ENCODE measurements at places on chromosomes 3 and 15.

DNA sequence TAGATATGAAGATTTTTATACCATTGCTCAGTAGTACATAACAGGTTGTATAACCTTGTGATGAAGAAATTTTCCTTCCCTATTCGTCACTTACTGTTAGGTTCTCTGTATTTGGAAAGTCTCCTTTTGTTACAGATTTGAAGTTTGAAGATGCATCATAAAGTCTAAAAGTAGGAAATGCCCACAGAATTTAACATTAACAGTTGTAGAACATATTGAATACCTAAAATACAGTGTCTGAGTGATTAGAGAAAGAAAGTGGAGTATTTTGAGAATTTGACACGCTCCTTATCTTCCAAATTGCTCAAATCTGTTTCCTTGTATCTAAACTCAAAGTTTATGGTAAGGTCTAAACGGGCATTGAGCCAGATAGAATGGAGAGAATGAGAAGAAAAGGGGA, 111.3 kb downstream of the MBNL1 start:
- no peak for DNase-seq

DNA sequence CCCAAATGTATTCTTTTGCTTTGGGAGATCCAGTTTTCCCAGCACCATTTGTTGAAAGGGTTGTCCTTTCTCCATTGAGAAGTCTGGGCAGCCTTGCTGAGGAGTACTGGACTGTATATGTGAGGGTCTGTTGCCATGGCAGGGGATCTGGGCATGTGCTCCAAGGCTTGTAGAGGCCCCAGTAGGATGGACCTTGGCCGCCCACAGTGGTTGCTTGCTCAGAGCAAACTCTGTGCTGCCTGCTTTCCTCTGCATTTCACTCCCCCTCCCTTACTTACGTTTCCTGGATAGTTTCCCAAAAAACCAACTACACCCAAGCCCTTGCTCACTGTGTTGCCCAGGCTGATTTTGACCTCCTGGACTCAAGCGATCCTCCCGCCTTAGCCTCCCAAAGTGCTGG, 97.2 kb upstream of the PRR23E start:
- DNase-seq = no peak

DNA sequence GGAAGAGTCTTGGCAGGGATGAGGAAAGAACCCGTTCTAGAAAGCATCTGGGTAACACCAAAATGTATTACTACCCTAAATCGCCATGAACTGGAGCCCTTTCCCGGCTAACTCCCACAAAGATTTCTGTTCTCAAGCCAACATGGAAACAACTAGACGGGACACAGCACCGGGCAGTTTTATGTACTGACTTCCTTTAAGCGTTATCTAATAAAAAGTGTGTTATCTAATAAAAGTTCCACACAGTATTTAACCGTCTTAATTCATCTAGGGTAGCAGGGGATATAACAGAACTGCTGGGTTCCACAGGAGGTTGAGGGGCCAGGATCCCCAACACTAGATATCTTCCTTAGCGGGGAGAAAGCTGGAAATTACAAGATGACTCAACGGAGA, 347 bp upstream of the C3orf62 start:
- DNase-seq = no peak

- no peak for DNase-seq
Measured at GRCh38 chr3:184912163-184912562, 100.2 kb downstream of the VPS8 start.

DNA sequence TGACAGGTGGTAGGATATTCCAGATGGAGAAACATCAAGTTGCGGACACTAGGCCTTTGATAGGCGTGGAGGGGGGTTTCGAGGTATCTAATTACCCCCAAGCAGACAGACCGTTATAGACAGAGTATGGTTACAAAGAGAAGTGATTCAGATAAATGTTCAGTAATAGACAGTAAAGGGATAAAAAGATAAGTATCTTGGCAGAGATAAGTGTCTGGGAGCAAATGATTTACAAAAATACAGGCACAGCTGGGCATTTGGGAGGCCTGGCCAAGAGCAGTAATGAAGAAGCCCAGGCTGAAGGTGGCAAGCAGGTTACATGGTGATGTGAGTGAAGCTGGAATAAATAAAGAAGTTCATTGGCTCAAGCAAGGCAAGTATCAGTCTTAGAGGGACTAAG, 659 bp upstream of the MYH15 start:
- DNase-seq = no peak

DNA sequence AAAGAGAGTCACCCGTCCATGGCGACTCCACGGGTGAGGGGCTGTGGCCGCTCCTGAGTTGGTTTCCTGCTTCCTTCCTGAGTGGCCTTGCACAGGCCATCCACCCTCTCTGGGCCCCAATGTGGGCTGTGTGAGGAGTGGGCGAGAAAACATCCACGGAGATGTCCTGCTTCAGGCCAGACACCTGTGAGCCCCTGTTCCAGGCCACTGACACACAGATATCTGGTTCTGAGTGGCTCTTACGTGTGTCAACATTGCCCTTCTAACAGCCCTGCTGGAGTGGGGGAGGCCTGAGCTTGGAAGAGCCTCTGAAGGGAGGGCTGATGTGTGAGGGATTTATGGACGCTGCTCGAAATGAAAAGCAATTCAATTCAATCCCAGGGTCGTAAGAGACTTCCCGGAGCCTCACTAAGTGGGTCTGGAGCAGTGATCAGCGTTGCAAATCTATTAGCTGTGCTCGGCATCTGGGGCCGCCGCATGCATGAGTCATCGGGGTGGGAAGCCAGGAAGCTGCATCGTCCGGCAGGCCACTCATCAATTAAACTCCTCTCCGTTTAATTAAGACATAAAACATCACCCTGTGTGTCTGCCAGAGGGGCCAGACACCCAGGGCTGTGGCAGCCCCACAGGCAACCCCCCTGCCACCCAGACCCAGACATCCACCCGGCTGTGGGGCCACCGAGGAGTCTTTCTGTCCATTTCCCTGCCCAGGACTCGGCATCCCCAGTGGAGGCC, 20.0 kb upstream of the PRR23E start:
- DNase-seq = no peak

DNA sequence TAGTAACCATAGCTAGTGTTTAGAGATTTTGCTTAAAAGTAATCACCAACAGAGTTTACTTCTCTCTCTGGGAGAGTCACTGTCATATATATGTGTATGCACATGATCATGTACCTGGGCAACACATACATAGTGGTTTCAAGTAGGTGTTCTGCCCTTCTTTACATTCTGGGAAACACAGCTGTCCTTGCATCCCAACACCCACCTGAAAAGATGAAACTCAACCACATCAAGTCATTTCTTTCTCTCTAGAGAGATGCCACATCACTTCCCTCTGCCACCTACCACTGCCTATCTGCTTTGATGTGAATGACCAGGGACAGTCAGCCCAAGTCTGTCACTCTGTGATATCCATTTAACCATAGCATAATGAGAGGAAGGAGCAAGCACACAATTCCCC, 155.8 kb upstream of the GADL1 start:
- no peak for DNase-seq

DNA sequence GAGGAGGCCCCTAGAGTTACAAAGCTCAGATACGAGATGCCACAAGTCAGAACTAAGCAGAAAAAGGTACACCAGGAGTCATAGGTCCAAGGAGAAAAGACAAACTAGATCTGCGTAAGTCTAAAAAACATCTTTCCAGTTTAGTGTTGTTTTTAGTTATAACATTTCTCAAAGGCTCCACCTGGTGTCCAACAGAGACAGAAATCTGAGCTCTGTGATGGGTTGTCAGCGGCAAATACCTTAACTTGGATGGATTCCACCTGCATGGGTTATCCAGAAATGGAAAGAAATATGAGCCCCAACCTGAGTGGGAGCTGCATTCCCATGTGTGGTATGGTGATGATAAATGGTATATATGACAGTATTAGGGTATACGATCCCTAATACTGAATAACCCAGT, 238.6 kb upstream of the CHRM5 start:
- DNase-seq = no peak

DNA sequence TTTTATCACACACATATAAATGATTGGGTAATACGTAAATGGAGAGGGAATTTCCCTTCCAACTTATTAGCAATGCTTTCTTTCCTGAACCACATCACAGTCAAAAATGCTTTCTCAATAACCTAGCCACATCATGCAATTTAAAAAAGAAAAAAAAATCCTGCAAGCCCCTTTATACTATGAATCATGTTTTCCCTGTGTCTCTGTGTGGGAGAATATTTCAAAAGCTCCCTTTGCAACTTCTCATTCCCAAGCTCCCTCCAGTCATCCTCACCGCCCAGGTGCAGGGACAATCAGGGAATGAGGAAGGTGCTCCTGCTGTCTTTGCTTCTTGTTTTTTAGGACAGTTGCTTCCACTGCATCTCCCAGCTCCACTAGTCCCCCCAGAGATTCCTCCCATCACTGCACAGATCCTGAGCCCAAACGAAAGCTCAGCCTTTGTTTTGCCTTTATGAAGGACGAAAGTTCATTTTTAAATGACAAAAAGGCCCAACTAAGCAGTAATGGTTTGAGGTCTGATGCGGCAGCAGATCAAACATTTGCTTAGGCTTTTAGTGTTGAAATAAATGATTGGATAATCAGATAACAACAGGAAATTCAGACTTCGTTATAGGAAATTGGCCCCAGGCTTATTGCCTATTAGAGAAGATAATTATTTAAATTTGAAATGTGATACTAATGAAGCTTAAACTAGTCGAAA, 47.8 kb upstream of the ADGRG7 start:
- DNase-seq = no peak

DNA sequence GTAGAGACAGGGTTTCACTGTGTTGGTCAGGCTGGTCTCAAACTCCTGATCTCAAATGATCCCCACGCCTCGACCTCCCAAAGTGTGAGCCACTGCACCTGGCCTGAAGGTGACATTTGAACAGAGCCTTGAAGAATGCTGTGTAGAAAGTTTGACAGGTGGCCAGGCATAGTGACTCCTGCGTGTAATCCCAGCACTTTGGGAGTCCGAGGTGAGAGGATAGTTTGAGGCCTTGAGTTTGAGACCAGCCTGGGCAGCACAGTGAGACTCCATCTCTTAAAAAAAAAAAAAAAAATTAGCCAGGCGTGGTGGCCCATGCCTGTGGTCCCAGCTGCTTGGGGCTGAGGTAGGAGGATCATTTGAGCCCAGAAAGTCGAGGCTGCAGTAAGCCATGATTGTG, 1.5 kb downstream of the IQGAP1 start:
- no peak for DNase-seq

- DNase-seq = no peak
Measured at GRCh38 chr15:84992157-84992944, 10.7 kb downstream of the PDE8A start.

DNA sequence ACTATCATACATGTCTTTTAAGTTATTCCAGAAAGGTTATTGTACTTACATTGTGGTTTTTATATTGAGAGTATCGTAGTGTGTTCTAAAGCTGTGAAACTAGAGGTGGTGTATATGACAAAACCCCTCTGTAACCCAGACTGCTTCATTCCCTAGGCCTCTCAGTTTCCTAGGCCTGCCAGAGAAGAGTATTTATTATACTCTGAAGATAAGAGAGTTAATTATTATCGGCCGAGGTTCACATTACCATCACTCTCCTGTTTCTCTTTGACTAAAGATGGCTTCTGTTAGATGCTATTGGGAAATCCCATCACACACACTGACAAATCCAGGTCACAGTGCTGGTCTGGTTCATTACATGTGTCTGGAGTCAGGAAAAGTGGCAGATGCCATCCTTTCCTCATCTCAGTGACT, 20.5 kb downstream of the EXOSC7 start:
- DNase-seq = no peak

DNA sequence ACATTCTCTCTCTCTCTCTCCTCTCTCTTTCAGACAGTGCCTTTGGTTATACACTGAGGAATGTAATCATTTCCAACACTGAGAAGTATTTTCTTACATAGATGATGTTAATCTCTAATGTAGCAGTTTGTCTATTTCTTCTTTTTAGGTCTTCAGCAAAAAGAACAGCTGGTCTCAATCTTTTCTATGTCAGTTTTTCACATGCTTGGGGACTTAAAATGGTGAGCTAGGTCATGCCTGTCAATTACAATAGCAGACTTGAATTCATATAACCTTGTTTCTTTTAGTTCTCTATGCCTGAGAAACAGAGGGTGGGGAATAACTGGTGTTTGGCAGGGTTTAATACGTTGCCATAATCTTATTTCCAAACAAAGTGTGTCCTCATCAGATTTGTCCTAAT, 786.2 kb downstream of the SQOR start:
- no peak for DNase-seq

- no peak for DNase-seq
Measured at GRCh38 chr3:71831599-71831998, 46.7 kb upstream of the PROK2 start.

GRCh38 chr3:16148783-16149182, 25.7 kb upstream of the GALNT15 start:
- DNase-seq = peak; percentile 65

GRCh38 chr15:41503669-41504010, 10.0 kb downstream of the ITPKA start:
- DNase-seq = no peak

GRCh38 chr3:74613060-74613459, 1.4 kb downstream of the CNTN3 start:
- DNase-seq = no peak

- no peak for DNase-seq
Measured at GRCh38 chr15:61640756-61641155, 411.7 kb upstream of the RORA start.

GRCh38 chr3:217099-217813, 20.7 kb downstream of the CHL1 start:
- no peak for DNase-seq

- DNase-seq = no peak
Measured at GRCh38 chr3:127077505-127078064, 94.7 kb downstream of the PLXNA1 start.

DNA sequence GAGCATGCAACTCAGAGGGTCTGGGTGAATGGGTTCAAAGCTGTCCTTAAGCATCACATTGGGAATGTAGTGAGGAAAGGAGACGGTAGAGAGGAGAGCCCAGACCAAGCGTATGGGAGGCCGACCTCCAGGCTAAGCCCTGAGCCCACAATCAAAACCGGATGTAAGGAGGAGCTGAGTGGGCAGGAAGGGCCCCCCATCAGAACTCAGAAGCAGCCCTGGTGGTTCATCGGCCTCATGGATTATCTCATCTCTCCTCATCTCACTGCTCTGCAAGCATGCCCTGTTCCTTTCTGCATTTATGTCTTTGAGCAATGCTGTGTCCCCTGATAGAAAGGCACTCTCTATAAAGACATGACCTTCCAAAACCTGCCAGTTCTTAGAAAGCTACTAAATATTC, 6.2 kb downstream of the HDC start:
- no peak for DNase-seq

- no peak for DNase-seq
Measured at GRCh38 chr3:126955004-126955790, 27.7 kb upstream of the PLXNA1 start.

DNA sequence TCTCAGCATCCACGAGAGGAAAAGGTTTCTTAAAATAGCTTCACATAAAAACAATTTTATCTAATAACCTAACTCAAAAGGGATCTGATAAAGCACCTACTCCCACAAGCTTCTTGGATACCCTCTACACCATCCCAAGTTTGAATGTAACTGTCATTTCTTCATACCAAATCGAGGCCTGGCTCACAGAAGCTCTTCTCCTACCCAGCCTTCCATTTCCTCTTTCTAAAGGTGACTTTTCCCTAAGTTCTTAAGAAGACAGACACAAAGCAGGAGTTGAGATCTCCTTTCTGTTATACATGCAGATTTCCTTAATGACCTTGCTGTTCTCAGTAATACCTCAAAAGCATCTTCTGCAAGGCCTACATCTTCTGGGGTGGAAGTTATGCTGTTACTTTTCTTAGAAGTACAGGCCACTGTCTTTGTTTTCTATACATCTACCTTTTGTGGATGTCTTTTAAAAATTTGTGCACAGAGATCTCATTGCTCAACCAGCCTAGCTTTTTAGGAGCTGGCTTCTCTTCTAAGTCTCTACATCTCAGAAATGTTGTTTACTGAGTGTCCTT, 3.4 kb upstream of the LRRIQ4 start:
- no peak for DNase-seq
